Pulmonary artery endothelial cell (primary cell): ENCODE measurements at places on chromosomes 2 and 18. TPM values are rescaled to one million over a fixed set of nuclear protein-coding genes. Genes with fewer than 3 reads are reported as not detected.

RAB27B gene
- total RNA-seq: 0.11 and 0.13 TPM in 2 replicates

OSR1 gene
- total RNA-seq: not detected in 2 replicates

PTH2R gene
- total RNA-seq: 0.04 TPM in 1 of 2 replicates, not detected in the other

SERPINB4 gene
- not detected in 2 replicates for total RNA-seq

LIMS2 gene
- 5.7 and 12.4 TPM in 2 replicates for total RNA-seq

GALNT3 gene
- total RNA-seq: 0.11 and 0.13 TPM in 2 replicates

HDLBP gene
- 765 and 980 TPM in 2 replicates for total RNA-seq

PRSS56 gene
- not detected in 2 replicates for total RNA-seq

CTDP1 gene
- 36.1 and 37.1 TPM in 2 replicates for total RNA-seq

CRACDL gene
- 9.7 and 9.9 TPM in 2 replicates for total RNA-seq

MC2R gene
- total RNA-seq: not detected in 2 replicates

MAL gene
- total RNA-seq: not detected in 2 replicates

TNS1 gene
- 26.2 and 30.4 TPM in 2 replicates for total RNA-seq

NDUFS1 gene
- 175 and 191 TPM in 2 replicates for total RNA-seq

GRCh38 chr18:63119647-63120046 lies 199.9 kb downstream of the BCL2 start:
- no peak for DNase-seq

DNA sequence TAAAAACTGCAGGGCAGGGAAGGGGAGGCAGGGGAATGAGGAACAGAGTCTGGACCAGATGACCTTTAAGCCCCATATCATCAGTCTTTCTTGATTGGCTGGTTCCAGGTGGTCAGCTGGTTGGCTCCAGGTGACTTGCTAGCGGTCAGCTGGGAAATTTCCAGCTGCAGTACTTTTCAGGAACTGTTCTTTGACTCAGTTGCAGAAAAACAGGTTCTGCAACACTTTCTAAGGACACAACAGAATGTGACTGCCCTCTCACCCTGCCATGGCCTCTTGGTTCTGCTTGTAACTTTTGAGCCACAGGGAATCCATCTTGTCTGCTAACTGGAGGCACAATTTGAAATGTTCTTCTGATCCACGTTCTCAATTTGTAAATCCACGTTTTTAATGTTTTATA lies 278.3 kb upstream of the LRATD1 start:
- no peak for DNase-seq

- DNase-seq: no peak
Measured at GRCh38 chr2:65061910-65062339, 5.7 kb downstream of the CEP68 start.

GRCh38 chr2:18552351-18553077 lies 7.9 kb downstream of the RDH14 start:
- no peak for DNase-seq

GRCh38 chr2:102761763-102762162 lies at the start of gene TMEM182:
TMEM182 (plus strand) TSS chr2:102762031; CDS start chr2:102762218, 187 bp downstream.
- no peak for DNase-seq

DNA sequence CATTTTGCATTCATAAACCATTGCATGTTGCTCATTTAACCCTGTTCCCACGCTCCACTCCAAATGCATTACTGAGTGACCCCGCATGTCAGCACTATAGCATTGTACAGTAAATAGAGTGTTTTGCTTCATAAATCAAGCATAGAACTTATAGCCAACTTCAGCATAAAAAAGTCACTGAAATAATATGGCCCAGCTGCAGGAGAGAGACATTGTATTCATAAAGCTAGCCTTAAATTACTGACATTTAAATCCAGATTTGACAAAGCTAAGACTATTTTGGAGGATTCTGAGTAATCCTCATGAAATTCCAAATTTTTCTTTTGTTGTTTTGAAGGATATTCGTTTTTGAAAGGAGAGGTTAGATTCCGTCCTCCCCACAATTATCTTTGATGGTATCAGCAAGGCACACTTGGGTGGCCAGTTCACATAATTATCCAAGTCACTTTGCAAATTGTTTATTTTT lies 320.9 kb upstream of the TCF4 start:
- no peak for DNase-seq

- DNase-seq: no peak
Measured at GRCh38 chr2:83633423-83633822, 825.7 kb downstream of the SUCLG1 start.

DNA sequence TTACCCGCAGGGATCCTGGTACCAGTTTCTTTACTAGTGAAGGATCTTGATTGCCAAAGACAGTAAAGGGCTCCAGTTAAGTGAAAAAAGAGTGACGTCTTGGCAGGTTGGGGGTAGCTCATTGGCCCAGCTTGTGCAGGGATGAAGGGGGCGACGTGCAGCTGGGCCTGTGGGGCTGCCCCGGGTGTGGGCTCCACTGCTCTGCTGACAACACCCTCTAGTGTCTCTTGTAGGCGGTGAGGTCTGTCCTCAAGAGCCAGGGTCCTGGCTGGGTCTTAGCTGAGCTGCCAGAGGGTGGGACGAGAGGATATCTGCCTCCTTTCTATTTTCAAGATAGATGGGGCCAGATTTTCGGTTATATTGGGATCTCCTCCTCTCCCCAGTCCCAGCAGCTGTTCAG lies 6.1 kb downstream of the ARHGEF4 start:
- no peak for DNase-seq

DNA sequence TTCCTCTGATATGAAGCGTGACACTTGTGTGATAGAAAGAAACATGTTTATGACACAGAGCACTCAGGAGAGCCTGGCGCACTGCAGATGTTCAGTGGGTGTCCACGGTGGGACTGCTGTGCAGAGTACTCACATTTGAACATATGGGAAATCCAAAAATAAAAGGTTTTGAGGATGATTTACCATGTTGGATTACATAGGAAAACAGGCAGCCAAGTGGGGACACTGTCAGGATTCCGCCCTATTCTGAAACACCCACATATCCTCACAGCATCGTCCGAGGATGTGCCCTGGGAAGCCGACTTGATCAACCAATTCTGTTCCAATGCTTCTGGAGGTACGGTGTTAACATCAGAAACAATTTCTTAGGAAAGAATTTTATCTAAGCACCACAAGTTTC lies 263.7 kb downstream of the TGIF1 start:
- no peak for DNase-seq

- peak; percentile 89 for DNase-seq
Measured at GRCh38 chr2:97645695-97646629, at the start of gene COX5B. COX5B (plus strand) TSS chr2:97646062; CDS start chr2:97646087, 25 bp downstream.

GRCh38 chr18:44958455-44958854 lies 277.8 kb downstream of the SETBP1 start:
- DNase-seq: no peak

DNA sequence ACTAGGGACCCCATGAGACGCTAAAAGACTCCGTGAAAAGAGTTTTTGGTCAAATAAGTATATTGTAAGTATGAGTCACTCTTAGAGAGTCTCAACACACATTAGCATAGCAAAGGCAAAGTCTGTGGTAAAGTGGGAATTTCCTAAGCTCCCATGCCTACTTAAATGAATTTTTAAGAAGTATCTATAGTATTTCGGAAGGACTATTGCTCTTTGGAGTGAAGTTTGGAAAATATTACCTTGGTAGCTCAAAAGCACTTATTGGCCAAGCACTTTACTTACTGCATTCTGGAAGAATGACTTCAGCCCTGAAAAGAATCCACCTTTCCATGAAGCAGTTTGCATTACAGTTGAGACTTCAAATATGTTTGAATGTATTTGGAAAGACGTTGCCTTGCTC lies 57.1 kb downstream of the CAVIN2 start:
- DNase-seq: no peak

- DNase-seq: no peak
Measured at GRCh38 chr2:30768036-30768686, 39.1 kb downstream of the CAPN13 start.

- DNase-seq: no peak
Measured at GRCh38 chr2:57981083-57981768, 65.4 kb upstream of the VRK2 start.

GRCh38 chr18:34611904-34612303 lies 98.2 kb upstream of the DTNA start:
- no peak for DNase-seq

- DNase-seq: no peak
Measured at GRCh38 chr2:112643488-112643887, 2.3 kb upstream of the SLC20A1 start.

DNA sequence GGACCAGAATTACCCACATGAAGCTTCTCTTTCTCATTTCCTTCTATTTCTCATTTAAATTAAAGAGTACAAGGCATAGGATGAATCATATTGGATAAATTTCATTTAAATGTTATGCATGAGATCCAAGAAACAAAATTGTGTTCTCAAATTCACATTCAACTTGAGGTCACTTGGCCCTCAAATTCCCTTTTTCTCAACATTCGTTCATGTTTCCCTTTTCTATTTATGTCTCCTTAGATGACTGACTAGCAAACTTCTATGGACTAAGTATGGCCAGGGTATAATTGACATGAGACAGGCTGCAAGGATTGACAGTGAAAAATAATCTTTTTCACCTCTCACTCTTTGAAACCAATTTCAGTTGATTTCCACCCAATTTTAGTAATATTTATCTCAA lies 4.0 kb upstream of the LDLRAD4 start:
- no peak for DNase-seq

DNA sequence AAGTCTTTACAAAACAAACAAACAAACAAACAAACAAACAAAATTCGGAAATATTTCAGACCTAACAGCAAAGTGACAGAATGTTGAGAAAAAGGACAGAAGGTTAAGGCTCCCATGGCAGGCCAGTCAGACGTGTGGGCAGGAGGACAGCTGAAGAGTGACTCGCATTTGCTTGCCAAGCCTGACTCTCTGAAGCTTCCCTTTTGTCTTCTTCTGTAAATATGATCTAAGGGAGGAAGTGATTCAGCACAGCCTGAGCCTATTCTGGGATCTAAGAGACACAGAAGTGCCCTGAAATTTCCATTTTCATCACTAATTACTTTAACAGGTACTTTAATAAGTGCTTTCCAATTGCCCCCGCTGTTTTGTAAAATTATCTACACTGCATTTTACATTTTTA lies 134.0 kb upstream of the LYPD1 start:
- no peak for DNase-seq

GRCh38 chr2:63189026-63189425 lies 138.4 kb downstream of the OTX1 start:
- DNase-seq: peak; percentile 3

DNA sequence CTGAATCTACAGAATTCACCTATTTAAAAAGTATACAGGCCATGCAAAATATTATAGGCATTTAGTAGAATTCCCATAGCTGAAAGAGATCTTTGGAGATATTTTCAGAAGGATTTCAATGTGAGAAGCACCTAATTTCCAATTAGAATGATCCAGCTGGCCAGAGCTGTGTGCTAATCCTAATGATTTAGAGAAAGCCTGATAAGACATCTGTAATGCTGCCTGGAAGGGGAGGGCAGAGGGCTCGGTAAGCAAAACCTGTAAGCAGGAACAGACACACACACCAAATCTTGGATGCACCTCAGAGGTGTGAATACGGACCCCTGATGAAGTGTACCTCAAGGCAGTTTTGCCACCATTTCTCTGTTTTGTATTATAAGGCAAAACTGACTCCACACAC lies 14.0 kb downstream of the SERTAD2 start:
- no peak for DNase-seq

- DNase-seq: no peak
Measured at GRCh38 chr2:26540306-26540705, 62.4 kb upstream of the OTOF start.

- no peak for DNase-seq
Measured at GRCh38 chr18:72235422-72235821, 308.7 kb downstream of the CBLN2 start.

DNA sequence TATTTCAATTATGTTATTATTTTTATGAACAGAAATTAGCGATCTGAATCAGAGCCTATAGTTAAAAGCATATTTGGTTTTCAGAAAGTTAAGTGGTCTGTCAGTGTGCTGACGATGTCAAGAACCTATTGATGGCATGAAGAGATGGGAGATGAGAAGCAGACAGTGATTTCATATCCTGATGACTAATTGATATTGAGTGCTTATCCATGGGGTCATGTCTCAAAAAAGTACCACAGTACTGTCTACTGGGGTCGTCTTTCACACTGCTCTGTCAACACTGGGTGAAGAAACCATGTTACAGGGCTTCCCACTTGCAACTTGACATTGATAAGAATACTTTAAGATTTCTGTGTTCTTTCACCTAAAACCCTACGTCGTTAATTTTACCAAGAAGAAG lies 297.1 kb downstream of the AFF3 start:
- no peak for DNase-seq

DNA sequence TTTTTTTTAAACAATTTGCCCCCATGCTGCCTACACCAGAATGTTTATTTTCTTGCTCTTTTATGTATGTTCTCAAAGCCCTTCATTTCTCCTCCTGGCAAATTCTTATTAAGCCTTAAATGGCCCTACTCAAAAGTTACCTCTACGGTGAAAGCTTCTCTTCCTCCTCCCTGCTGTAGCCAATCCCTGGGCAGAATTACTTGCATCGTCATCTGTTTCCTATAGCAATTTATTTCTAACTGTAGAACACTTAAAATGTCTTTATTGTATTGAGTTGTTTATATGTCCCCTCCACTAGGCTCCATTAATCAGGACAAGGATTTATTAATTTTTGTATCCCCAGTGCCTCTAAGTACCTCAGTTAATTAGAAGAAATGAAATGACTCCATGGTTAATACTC lies 2.5 kb upstream of the RAD51AP2 start:
- no peak for DNase-seq

DNA sequence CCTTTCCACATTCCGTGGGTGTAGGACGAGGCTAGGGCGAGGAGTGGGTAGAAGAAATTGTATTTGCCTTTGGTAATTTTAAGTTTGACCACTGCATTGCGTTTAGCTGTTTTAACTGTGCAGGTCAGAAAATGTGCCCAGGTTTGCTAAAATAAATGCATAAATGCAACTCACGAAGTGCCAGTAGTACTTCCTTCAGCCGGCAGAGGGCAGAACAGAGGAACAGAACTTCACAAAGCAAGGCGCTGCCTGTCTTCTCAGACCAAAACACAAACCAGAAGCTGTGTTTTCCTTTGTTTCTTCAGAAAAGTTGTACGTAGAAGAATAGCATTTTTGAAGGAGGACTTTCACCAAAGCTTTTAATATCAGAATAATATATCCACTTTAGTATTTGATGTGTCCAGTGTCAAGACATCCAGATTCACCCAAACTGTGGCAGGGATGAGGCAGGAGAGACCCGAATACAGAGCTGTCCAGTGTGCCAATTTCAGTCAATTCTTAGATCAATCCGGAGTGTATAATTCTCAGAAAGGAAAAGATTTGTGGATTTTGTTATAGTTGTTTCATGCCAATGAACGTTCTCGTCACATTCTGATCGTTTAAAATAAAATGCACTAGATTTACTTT lies 348.6 kb downstream of the DLGAP1 start:
- peak; percentile 4 for DNase-seq

GRCh38 chr2:74328573-74328972 lies 14.6 kb downstream of the SLC4A5 start:
- DNase-seq: no peak
